ENCODE measurements at places on chromosomes 4 and X.

- DNase-seq, result no peak
Measured at GRCh38 chrX:12814420-12814819, 23.2 kb downstream of the PRPS2 start.

DNA sequence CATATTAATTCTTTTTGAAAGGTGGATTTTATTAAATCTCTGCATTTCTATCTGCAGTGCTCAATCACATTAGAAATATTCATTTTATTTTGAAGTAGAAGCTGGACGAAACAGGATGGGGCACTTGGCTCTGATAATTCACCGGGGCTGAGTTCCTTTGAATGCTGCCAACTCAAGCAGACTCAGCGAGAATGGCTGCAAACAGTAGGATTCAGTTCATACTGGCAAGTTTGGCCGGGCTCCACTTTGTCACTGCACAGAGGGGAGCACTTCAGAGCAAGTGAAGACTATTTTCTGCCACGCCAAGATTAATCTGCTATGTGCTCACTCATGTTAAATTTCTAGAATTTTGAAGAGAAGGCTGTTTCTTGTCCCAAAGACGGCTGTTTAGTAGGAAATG is 30.7 kb upstream of the KLHL8 start:
- no peak for DNase-seq

- no peak for DNase-seq
Measured at GRCh38 chrX:93591398-93591797, 82.0 kb downstream of the NAP1L3 start.

GRCh38 chr4:60201052-60201673 is 999.0 kb upstream of the ADGRL3 start:
- DNase-seq, result peak; percentile 52

DNA sequence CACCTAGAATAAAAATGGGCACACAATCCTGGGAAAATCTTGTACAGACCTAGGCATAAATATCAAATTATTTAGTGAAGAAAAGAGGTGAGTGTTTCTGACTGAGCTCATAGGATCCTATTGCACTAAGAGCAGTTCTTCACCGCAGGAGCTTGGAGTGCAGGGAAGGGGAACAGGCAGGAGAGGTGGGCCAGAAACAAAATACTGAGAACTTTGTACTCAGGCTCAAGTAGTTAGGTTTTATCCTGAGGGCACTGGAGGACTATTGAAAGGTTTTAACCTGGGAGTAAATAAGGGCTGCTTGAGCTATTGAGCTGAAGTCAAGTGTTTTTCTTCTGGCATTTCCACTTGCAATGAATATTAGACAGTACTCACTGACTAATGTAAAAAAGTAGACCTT is 12.2 kb downstream of the EPHA5 start:
- no peak for DNase-seq

DNA sequence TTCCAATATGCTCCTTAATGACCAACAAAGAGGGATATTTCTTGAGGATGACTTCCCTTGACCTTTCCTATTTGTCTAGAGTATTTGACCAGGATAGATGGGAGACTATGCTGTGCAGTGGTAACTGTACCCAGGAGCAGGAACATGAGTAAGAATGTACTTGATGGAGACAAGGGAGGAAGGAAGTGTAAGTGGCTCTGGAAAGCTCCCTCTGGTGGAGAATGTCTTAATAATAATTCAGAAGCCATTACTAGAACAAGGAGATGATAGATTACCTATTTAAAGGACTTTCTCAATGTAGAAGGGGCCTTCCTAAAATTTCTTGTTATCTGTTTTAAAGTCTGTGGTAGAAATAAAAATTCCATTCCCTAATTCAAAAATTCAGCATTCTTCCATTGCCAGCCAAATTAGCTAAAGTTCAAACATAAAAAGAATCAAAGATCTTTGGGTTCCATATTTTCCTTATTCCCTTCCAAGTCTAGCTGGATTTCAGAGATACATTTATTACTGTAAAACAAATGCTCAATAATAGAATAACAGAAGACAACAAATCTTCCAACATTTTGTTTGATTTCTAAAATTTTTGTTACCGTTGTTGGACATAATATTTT is 83.8 kb downstream of the GRID2 start:
- DNase-seq, result peak; percentile 25

GRCh38 chr4:15873117-15873516 is 65.4 kb downstream of the FGFBP1 start:
- no peak for DNase-seq

GRCh38 chrX:127112726-127113125 is 293.2 kb downstream of the PRR32 start:
- no peak for DNase-seq

DNA sequence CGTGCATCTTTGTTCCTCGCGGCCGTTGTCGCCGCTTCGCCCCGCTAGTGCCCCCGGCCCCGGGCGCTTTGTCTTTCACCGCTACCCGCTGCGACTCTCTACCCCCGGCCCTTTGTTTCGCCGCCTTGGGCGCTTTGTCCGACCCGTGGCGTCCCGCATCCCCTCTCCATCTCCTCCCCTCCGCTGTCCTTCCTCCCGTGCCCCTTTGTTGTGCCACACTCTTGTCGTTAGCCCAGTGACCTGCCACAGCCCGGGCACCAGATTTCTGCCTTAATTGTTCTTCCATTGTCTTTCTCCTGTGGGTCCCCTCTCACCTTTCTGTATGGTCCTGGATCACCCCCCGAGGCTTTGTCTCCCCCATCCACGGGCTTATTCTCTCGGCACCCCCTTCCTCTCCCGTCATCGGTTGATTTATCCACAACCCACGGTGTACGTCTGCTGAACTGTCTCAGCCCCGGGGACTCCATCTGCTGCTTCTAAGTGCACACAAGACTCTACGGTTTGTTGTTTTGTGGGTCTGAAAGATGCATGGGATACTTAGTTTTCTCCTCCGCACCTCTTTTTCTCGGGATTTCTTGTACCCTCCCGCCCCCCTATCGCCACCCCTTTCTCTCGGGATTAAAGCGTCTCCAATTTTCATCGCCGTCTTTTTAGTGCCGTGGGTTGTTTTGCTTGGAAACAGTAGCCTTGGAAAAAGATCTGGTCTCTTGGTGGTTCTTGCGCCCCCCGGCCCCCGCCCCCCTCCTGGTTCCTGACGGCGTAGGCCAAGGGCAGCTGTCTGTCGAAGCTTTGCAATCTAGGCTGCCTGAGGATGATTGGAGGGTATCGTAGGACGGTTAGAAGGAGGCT is 783 bp downstream of the RBPJ start:
- DNase-seq, result no peak

DNA sequence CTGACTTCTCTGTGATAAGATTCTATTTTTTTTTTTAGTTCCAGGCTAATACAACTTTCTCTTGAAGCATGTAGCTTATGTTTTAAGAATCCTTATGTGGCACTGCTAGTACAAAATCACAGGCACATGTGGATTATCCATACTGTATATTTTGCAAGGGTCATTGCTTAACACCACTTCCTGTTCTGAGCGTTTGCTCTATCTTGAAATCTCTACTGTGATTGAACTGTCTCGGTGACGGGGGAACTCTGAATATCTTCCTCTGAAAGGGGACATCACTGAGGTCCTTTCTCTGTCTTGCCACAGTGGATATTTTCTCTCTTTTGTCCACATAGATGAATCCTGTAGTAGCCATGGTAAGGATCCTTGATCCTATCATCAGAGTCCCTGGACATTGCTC is 2.1 kb upstream of the WFS1 start:
- no peak for DNase-seq

All from NCI-H1436 (cell line).